Endothelial cell (in vitro differentiated cells): ENCODE measurements at places on chromosomes 5 and 9.
A peak's percentile ranks its signal among the peaks of the same experiment; 100 is the strongest.

GRCh38 chr5:127872494-127872893 lies 169.3 kb downstream of the CCDC192 start:
- peak; percentile 26 for DNase-seq

DNA sequence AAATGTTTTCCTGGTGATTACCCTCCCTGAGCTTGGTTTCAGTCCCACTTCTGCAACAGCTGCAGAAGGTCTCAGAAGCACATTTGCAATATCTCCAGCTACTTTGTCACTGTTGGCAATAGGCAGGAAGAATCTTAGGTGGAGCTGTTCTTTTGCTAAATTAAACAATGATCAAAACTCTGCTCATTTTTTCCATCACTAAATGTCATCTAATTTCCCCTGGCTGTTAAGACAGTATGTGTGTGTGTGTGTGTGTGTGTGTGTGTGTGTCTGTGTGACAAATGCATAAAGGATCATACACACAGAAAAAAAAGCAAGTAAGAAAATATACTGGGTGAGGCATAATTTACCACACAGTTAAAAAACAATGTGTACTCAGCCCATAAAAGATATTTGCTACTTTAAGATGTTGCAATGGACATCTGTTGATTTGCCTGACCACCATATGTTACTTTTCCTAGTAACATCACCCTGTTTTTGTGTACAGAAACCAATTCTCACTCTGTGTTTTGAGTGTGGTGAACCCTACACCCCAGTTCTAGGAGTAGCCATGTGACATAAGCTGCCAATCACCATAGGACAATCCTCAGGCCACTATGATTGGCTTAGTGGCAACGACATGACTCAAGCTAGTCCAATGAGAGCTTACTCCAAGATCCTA lies 572.6 kb upstream of the CLINT1 start:
- DNase-seq, result no peak

- DNase-seq, result no peak
Observed at GRCh38 chr5:67999391-67999790, 216.2 kb upstream of the PIK3R1 start.

- no peak for DNase-seq
Observed at GRCh38 chr9:120447959-120448500, 131.9 kb downstream of the CDK5RAP2 start.

GRCh38 chr5:134079748-134080581 lies 34.5 kb upstream of the TCF7 start:
- no peak for DNase-seq

DNA sequence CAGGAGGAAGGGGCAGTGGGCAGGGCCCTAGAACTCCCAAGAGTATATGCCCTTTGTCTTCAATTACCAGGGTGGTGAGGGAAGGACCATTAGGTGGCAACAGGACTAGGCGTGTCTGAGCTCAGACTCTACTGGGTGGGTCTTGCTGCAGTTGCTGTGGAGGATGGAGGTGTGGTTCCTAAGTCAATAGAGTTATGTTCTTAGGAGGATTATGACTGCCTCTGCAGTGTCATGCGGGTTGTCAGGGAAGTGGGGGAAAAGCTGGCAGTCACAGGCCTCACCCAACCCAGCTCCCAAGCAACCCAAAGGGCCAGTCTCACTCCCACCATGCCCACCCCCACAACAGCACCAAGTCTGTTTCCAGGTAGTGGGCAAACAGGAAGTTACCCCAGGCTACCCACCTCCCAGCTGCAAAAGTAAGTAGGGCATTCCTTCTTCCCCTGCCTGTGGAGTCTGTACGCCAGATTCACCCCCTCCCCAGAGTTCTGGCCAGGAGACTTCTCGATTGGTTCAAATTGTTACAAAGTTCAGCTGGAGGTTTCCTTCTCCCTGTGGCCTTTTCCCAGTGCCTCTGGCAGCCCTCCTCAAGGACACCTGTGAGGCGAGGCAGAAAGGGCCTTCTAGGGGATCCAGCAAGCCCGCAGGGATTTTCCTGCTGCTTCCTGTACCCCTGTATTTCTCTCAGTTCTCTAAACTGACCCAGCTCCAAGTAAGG lies 145.3 kb downstream of the HINT1 start:
- no peak for DNase-seq

- no peak for DNase-seq
Observed at GRCh38 chr9:105191508-105192121, 52.8 kb upstream of the SLC44A1 start.

DNA sequence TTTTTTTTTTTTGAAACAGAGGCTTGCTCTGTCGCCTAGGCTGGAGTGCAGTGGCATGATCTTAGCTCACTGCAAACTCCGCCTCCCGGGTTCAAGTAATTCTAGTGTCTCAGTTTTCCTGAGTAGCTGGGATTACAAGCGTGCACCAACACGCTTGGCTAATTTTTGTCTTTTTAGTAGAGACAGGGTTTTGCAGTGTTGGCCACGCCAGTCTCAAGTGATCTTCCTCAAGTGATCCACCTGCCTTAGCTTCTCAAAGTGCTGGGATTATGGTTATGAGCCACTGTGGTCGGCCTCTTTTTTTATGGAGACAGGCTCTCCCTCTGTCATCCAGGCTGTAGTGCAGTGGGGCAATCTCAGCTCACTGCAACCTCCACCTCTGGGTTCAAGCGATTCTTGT lies 82.9 kb downstream of the RAB24 start:
- no peak for DNase-seq

DNA sequence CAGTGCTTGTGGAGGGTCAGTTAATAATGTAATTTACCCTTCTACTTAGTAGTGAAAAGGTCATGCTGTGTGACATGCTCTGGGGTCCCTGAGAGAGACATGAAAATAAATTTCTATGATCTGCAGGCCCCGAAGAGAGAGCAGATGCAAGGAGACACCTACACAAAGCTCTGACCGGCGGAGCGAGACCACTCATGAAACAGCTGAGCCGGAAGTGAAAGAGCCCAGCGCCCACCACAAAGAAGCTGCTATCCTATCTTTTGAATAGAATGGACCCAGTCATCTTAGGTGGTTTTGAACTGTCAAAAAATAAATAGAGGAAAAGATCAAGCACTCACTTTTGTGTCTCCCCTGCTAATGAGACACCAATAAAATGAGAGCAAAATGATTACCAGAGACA lies 190.0 kb downstream of the MED10 start:
- no peak for DNase-seq

- DNase-seq, result peak; percentile 88
Observed at GRCh38 chr5:77076961-77077828, 9.9 kb downstream of the ZBED3 start.

DNA sequence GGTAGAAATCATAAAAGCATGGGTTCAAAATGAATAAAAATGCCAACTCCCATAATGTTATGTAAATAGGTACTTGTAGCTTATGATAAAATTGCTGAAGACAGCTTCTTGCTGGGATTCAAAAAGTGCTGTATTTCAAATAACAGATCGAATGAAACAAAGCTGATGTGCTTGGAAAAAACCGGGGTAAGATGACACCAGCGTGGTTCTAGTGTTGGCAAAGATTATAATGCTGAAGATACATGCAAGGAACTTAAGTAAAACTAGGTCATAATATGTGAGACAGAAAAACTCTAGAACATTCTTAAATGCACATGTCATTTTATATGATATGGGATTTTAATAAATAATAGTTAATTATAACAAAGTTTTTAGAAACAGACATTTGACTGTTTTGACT lies 44.4 kb upstream of the APC start:
- DNase-seq, result no peak

DNA sequence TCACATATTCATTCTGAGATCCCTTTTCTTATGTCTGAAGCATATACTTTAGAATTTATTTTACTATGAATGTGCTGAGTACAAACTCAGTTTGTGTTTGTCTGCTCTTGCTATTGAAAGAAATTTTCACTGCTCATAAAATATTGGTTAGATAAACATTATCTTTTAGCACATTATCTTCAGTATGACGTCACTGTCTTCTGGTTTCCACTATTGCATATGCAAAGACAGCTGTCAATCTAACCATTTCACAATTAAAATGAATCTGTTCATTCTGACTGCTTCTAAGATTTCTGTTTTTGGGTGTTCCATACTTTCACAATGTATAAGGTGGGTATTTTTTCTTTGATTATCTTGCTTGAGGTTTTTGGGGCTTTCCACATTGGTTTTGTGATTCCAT lies 526.2 kb upstream of the CDH6 start:
- no peak for DNase-seq

GRCh38 chr5:176627582-176627981 lies 2.8 kb downstream of the SNCB start:
- no peak for DNase-seq

GRCh38 chr9:101574731-101575333 lies 19.9 kb downstream of the PPP3R2 start:
- DNase-seq, result no peak

- no peak for DNase-seq
Observed at GRCh38 chr5:98468188-98468869, 305.1 kb upstream of the RGMB start.

DNA sequence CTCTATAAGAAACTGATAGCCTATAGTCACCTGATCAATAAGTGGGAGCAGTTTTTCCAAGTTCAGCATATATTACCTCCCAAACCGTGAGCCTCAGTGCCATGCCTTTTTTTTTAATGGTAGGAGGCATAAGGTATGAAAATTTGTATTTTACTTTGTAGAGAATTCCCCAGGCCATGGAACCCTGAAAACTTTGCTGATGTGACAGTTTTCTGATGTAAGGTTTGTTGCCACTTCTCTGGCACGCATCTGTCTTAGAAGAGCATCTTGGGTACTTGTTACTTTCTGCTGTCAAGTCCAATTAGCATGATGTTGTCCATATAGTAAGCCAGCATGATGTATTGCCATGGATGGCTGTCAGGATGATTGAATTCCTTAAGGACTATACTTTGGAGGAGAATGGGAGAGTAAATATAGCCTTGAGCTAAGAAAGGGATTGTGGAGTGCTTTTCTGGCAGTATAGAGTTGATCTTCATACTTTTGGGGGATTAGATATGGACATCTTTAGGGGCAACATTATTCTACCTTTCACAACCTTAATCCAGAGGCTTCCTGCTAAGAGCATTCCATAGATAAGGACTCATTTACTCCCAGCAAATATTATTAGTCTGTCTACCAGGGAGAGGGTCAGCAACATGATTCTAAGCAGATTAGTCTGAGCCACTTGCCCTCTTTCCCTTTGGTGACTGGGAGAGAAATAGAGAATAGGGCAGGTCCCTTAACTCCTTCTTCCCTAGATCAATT lies 389.6 kb downstream of the YTHDC2 start:
- DNase-seq, result no peak

GRCh38 chr5:4636378-4636777 lies 503.8 kb upstream of the ADAMTS16 start:
- DNase-seq, result no peak

GRCh38 chr9:74122661-74123060 lies 374.5 kb upstream of the RORB start:
- no peak for DNase-seq

- DNase-seq, result no peak
Observed at GRCh38 chr9:94982211-94982610, 255.7 kb downstream of the AOPEP start.

DNA sequence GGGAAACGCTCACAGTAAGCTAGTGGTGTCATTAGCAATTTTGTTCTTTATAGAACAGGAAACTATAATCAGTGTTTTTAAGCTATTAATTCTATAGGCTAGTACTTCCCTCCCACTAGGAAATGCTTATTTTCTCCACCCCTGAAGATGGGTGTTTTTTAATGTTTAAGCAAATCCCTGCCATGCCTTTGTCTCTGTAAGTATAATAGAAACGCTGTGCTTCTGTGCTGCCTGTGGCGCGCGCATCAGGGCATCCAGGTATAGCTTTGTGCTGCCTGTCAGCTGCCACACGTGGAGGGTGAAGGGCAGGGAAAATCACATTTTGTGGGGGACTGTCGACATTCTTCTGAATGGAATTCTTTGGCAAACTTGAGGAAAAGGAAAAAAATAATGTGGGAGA lies 217.5 kb downstream of the RAB3C start:
- DNase-seq, result no peak

GRCh38 chr9:20524776-20525175 lies 97.5 kb downstream of the MLLT3 start:
- DNase-seq, result no peak

- DNase-seq, result peak; percentile 39
Observed at GRCh38 chr9:136685790-136686533, 1.3 kb downstream of the AGPAT2 start.

- DNase-seq, result no peak
Observed at GRCh38 chr5:107496466-107496865, 174.3 kb downstream of the EFNA5 start.

DNA sequence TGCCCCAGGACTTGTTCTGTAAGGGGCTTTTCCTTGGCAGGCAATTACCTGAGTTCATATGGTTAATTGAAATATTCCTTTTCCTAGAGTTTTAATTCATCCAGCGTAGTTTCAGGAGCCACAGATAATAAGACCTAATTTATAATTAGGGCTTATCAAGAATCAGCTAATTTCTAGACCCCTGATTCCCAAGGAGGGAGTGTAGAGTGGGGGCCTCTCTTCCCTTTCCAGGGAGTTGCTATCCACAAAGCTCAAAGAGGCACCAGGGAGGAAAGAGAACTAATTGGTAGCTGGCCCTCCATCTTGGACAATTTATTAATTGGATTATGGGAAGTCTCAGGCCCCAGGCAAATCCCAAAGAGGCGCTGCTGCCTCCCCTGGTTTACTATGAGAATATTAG lies 75.8 kb upstream of the ZNF618 start:
- DNase-seq, result no peak

DNA sequence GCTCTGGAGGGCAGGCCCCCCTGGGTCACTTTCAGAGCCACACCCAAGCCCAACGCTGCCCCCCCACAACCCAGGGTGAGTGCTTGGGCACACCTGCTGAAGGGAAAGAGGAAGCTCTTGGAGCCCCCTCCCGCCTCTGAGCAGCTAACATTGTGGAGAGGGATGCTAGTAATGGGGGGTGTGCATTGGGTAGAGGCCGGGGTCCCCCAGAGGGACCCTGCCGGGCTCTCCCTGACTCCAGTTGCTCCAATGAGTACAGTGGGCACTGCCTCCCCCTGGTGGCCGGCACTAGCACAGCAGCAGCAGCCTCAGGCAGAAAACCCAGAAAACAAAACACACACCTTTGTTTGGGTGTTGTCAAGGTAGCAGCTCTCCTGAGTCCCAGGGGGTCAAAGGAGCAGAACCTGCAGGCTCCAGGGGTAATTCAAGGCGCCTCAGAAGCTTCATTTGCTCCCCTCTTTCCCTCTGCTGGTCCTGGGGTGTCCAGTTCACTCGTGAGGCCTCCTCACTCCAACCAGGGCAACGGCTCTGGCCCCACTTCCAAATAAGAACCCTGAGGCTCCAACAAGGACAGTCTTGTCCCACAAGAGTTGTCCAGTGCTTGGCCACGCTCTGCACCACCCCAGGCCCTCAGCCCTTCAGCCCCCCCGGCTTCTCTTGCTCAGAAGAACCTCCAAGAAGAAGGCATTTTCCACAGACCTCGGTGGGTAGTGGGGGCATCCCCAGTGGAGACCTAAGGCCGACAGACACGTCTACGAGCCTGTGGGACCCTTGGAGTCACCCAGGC lies 16.1 kb downstream of the GBGT1 start:
- DNase-seq, result peak; percentile 90

GRCh38 chr9:88925481-88925880 lies 65.8 kb upstream of the S1PR3 start:
- DNase-seq, result no peak

- DNase-seq, result no peak
Observed at GRCh38 chr5:130715541-130715940, 449.5 kb downstream of the HINT1 start.
